Islet precursor cell (in vitro differentiated cells): ENCODE measurements at places on chromosomes 12 and 14.

GRCh38 chr12:124240493-124240892 is 54.4 kb upstream of the RFLNA start:
- DNase-seq = no peak

GRCh38 chr12:57896434-57897201 is 44.7 kb upstream of the ATP23 start:
- DNase-seq = peak; percentile 82

GRCh38 chr12:11798006-11798708 is 148.7 kb downstream of the ETV6 start:
- no peak for DNase-seq

DNA sequence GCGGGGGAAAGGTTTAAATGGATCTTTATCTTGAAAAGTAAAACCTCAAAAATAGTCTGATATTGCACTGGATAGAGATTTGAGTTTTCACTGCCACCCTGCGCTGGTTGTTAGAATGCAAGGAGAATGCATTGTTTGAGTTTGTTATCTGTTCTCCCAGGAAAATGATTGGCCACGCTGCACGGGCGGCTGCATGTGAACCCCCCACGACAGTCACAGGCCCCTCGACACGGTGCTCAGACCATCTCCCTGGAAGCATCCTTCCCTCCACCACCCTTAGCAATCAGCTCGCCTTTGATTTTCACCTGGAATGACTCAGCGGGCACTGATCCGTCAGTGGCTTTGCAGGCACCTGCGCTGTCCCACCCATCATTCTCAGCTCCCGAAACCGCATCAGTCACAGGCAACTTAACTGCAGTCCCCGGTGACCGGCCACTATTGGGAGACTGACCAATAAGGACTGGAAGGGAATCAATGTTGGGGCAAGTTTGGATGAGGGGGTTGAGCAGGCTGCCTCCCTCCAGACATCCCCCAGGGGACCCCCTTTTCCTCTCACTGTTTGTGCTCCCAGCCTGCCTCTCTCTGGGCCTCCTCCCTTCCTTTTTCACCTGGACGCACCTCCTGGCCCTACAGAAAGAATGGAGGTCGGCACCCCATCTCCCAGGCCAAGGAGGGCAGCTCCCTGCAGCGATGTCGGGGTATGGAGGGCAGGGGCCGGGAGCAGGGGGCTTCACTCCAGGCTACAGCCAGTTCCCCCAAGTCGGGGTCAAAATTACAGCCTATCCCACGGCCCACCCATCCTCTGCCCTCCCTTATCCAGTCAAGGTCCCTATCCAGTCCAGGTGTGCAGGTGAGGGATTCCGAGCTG is 28.5 kb upstream of the C14orf180 start:
- DNase-seq = peak; percentile 38

GRCh38 chr12:89091293-89091841 is 260.9 kb downstream of the DUSP6 start:
- no peak for DNase-seq

GRCh38 chr14:61559641-61560201 is 135.6 kb upstream of the HIF1A start:
- DNase-seq = no peak

DNA sequence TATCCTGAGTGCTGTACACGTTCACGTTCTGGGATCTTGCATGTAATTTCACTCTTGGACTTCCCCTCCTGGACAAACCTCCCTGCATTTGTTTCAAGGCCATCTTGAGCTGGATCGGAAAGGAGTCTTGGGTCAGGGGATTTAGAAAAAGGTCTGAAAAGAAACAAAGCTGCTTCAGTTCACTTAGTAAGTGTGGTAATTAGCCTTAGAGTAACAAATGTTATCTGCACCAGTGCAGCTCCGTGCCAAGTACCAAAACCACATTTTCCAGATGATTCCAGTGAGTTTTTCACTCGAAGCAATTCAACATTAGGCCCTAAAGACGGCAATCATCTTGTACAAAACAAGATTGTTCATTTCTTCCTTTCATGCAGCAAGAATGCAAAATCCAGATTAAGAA is 39.4 kb upstream of the ATXN2 start:
- no peak for DNase-seq

DNA sequence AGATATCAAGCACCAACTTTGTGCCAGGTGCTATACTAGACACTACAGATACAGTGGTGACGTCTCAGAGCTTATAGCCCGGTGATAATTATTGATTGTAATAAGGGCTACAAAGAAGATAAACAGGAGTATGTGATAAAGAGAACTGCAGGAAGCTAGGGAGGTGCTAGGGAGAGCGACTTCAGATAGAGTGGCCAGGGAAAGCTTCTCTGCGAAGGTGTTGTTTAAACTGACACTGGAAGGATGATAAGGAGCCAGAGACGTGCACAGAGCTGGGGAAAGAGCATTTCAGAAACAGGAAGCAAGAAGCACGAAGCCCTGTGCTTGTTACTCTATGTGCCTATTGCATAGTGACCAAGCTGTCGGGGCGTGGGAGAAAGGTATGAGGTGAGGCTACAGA is 48.1 kb upstream of the OTX2 start:
- no peak for DNase-seq

- no peak for DNase-seq
Measured at GRCh38 chr12:669576-669945, 6.3 kb upstream of the NINJ2 start.

DNA sequence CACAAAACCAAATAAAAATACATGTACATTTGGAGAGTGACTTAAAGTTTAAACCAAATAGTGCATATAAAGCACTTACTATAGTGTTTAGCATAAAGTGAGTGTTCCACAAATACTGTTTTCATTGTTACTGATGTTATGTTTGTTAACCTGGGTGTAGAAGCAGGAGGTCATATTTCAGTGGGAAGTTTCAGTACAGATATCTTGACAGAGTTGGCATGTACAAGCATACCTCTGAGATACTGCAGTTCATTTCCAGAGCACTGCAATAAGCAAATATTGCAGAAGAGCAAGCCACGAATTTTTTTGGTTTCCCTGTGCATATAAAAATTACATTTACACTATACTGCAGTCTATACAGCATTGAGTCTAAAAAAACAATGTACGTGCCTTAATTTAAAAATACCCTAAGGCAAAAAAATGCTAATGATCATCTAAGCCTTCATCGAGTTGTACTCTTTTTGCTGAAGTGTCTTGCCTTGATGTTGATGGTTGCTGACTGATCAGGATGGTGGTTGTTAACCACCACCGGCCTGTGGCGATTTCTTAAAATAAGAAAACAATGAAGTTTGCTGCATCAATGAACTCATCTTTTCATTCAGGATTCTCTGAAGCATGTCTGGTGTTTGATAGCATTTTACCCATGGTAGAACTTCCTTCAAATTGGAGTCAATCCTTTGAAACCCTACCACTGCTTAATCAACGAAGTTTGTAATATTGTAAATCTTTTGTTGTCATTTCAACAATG is 361.1 kb upstream of the RPL10L start:
- no peak for DNase-seq
